Activated CD8-positive, alpha-beta memory T cell treated with anti-CD3 and anti-CD28 coated beads for 1 hour (primary cell): ENCODE measurements at places on chromosomes 1 and 21.

- DNase-seq, result no peak
Measured at GRCh38 chr1:5444396-5444795, 547.8 kb downstream of the NPHP4 start.

DNA sequence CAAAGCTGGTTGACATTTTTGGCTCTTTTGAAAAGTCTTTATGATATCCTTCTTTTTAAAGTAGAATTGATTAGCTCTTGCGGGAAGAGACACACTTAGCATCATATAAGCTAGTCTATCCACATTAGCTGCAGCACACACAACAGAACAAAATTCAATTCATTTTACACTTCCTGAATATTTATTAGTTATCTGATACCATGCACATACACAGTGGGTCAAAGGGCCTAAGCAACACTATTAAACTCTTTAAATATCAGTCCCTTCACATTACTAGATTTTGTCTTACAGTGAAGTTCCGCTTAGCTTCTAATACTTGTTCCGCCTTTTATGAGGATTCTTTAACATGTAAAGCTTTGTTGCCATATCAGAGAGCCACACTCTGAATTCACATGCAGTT lies 169.5 kb downstream of the CRB1 start:
- no peak for DNase-seq

- no peak for DNase-seq
Measured at GRCh38 chr1:215475796-215476481, 91.2 kb upstream of the KCTD3 start.

DNA sequence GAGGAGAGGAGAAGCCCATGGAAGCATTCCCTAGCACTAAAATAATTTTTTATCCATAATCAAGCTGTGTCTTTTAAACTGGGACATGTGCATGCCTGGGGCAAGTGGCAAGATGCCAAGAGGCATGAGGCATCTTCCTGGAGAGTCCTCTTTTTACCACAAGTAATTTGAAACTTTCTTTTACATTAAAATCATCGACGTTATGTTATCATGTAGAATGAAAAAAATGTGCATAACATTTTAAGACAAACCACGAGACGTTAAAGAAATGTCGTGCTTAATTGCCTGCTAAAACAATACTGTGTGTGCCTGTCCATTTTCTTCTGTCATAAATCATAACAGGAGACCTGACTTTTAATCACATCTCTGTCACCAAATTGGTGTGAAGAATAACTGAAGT lies 1.5 kb downstream of the STYXL2 start:
- no peak for DNase-seq

DNA sequence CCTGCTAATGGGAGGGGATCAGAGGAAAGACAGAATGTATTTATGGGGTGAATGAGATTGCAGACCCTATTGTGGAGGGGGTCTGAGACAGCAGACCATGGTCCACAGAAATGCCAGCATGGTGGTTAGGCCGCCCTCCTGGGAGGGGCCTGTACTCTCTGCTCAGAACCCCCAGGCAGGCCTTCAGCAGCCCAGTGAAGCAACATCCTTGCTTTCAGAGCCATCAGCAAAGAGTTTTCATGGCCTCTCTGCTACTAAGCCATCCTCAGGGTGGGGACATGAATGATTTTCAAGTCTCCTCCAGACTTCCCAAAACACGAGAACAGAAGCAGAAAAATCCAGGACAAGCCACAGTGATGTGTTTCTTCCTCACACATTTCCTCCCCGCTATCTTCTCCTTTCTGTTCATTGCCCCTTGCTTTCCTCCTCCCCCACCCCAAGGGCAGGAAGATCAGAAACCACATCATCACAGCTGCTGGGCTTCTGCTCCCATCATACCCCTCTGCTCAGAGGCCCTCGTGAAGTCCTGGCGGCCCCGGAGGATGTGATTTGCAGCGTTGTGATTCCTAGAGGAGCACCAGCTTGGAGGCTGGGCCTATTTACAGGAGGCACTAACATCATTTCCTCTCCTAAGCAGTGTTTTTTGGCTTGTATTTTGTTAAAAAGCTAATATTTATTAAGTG lies 48.0 kb downstream of the ABCA4 start:
- DNase-seq, result no peak

- no peak for DNase-seq
Measured at GRCh38 chr1:45594412-45594811, 10.6 kb downstream of the NASP start.

- no peak for DNase-seq
Measured at GRCh38 chr21:32370998-32371766, 21.6 kb downstream of the URB1 start.

- no peak for DNase-seq
Measured at GRCh38 chr1:26162220-26162709, 3.4 kb downstream of the FAM110D start.

- DNase-seq, result no peak
Measured at GRCh38 chr1:34529935-34530859, 224.7 kb upstream of the GJB5 start.

GRCh38 chr1:173043253-173043652 lies 7.5 kb downstream of the TNFSF18 start:
- no peak for DNase-seq

GRCh38 chr1:1191734-1192133 lies 14.7 kb downstream of the TNFRSF18 start:
- DNase-seq, result no peak

DNA sequence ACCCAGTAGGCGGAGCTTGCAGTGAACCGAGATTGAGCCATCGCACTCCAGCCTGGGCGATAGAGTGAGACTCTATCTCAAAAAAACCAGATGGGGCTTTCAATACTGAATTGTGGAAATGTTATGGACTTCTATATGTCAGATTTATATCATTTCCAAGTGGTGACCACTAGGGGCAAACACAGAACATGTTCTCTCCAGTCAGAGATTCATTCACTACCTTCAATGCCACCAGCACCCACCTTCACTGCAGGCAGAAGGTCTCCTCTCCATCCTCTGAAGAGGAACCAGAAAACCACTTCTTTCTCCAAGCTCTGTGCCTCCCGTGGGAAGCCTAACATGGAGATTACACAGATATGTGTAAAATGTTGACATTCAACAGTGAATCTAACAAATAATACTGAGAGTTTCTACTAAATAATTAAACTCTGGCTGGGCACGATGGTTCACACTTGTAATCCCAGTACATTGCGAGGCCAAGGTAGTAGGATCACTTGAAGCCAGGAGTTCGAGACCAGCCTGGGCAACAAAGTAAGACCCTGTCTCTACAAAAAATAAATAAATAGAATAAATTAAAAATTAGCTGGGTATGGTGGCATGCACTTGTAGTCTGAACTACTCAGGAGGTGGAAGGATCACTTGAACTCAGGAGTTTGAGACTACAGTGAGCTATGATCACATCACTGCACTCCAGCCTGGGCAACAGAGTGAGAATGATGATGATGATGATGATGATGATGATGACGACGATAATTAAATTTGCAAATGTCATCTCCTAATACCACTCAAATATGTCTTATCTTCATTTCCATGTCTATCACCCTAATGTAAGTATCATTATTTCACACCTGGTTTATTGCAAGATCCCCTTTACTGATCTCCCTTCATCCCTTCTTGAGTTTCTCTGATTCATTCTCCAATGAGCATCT lies 151.1 kb downstream of the ZNF281 start:
- DNase-seq, result no peak

- no peak for DNase-seq
Measured at GRCh38 chr1:67059346-67059745, 5.4 kb upstream of the SLC35D1 start.

DNA sequence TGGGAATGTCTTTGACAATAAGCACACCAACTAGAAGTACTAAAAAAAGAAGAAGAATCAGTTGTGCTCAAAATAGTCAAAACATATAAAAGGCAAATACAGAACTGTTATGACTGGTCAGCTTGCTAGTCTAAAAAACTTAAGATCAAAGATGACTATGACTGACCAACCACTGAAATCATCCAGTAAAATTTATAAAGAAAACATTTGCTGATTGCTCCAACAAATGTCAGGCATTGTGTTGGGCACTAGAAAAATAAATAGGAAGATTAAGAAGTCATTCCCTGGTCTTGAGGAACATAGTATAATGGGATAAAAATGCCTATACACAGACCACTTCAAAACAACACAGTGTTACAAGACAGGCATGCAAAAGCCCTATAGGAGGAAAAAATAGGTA lies 9.3 kb upstream of the ANGPTL3 start:
- DNase-seq, result no peak

DNA sequence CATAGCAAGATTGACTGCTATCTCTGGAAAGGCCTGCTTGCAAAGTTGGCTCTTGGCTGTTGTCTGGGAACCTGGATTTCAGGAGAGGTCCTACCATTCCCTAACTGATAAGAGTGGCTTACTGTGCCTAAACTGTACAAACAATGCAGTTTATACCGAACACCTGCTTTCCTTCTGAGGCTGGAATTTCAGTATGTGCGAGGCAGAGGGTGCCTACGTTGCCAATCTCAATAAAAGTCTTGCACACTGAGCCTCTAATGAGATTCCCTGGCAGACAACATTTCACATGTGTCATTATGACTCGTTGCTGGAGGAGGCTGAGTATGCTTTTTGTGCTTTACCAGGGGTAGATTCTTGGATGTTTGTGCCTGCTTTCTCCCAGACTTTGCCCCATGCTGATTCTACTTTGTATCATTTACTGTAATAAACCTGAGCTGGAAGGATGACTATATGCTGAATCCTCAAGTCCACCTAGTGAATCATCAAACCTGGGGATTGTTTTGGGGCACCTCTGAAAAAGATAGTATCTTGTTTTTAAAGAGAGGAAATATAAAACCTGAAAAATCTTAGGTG lies 58.9 kb upstream of the GNG4 start:
- no peak for DNase-seq
